CD4-positive, alpha-beta memory T cell (primary cell): ENCODE measurements at places on chromosomes 2 and 18.

DNA sequence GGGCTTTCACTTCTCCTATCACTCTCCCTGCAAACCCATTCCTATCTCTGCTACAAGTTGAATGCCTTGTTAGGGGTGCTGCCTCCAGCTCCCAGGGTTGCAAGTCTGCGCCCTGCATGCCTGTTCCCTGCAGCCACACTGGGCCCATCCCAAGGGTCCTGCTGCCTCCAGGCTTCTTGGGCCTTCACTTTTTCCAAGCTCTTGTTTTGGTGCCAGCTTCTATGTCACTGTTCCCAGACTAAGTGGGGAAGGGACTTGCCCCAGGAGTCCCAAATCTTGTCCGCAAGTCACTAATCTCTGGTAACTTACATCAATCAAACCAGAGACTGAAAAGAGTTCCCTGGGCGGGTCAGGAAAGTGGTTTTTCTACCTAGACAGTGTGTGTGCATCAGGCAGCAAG is 65.4 kb downstream of the ZCCHC2 start:
- no peak for DNase-seq

DNA sequence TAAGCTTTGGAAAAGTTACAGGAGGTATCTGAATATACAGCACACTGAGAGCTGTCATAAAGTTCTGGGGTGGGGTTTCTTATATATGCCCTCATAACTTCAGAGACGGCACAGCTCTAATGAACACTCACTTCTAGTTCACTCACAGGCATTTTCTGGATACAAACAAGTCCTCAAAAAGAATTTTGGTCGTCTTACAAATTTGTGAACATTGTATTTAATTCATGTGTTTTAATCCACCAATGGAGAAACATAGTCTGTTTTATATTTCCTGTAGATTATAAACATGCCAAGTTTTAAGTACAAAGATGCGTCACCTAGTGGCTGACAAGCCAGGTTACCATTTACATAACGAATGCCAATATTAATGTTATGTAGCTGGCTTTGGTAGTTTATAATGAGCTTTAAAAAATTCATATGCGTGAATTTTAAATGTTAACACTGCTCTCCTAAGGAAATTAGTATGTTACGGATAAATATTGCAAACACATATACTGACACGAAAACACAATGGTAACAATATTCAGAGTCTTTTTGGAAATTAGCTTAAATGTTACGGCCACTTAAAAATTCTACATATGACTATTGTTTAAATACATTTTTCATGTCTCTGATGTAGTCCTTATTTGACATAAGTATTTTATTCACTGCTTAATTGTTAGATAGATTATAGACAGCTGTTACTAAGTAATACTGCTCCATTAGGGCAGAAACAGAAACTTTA is 2.5 kb downstream of the COL3A1 start:
- no peak for DNase-seq

DNA sequence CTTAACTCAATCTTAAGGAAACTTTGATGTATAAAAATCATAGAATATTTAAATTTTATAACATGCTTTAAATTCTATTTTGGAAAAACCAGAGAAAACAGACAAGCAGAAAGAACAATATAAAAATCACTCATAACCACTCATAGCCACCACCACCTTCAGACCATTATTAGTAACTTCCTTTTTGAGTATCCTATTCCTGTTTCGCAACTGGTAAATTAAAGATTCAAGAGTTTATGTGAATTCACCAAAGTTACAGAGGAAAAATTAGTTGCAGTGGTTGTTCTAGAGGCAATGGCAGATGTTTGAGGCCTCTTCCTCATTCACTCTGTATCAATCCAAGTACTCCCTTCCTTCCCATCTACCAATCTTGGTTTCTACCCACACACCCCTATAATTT is 49.3 kb upstream of the PROKR1 start:
- DNase-seq, result no peak

DNA sequence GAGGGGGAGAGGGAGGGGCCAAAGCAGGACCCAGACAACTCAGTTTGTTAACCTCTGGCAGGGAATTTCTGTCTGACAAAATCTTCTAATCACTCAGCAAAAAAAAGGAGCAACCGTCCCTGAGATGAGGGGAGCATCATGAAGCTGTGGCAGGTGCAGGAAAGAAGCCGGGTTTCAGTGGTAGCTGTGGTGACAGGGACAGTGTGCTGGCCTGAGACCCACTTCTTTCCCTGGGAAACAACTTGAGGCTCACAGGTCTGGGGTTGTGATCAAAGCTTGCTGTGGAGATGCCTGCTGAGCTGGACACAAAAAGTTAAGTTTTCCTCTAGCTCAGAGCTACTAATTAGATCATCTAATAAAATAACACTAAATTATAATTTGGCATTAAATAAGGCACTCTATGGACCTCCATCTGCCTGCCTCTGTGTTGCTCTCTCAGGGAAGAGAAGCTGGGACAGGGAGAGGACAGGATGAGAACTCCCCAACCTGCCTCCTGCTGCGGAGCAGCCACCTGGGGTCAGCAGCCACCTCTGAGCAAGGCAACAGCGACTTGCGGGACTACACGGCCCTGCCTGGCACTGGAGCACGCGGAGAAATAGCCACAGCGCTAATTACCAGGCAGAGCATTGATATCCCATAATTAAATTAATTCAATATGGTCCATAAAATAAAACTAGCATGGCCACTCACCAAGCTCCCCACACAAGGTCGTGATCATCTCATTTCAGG is 104.6 kb upstream of the TEX51 start:
- DNase-seq, result no peak

DNA sequence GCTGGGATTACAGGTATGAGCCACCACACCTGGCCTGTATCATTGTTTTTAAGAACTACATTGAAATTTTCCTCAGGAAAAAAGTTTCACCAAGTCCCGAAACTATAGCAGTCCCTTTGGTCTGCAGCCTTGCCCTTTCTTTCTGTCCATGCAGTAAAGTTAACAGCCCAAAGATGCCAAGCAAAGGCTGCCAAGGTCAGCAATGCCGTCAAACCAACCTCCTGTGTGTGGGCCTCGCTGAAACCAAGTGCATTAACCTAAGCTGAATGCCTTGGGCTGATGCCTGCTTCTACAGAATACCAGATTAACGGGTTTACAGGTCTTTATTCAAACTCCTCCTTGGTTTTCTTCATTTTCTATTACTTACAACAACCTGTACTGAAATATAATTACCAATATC is 73.1 kb downstream of the EIF5B start:
- DNase-seq, result no peak

DNA sequence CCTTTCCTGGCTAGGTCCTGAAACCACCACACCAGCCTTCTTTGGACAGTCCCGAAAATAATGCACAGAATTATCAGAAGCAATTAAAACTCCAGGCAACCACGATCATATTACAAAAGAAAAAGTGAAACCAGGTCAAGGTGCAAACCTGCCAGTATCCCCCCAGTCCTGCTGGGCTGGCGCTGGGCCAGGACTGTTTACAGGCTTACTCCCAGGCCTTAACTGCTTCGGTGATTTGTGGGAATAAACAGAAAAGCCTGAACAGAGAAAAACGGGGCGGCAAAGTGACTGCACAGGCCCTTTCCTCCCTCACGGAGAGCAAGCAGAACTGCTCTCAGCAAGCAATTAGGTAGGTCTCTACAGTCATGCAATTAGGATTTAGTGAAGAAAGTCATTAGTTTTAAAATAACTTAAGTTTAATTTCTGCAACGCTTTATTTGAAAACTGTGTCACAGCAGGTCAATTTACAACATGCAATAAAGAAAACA is 1.3 kb downstream of the HDAC4 start:
- peak; percentile 54 for DNase-seq
